Mucosa of descending colon (tissue), 3 donors: ENCODE measurements at places on chromosomes 6 and 20. TPM values are rescaled to one million over a fixed set of nuclear protein-coding genes. Genes with fewer than 3 reads are reported as not detected.

CST4 gene
- total RNA-seq, result not detected

PAX1 gene
- total RNA-seq, result not detected

BHLHE23 gene
- not detected for total RNA-seq

C2 gene
- 33.7 TPM for total RNA-seq

KIF6 gene
- 0.85 TPM for total RNA-seq

TGM3 gene
- total RNA-seq, result 0.29 TPM

HCRTR2 gene
- not detected for total RNA-seq
